IMR-90 (cell line): ENCODE measurements at places on chromosomes 16 and 17. TPM values are rescaled to one million over a fixed set of nuclear protein-coding genes. Genes with fewer than 3 reads are reported as not detected.

The ST6GALNAC2 gene
- total RNA-seq, result not detected in 2 replicates

The DOC2A gene
- under 0.01 TPM in 1 of 2 replicates, not detected in the other for total RNA-seq

The ARL17B gene
- total RNA-seq, result 4.8 and 5.0 TPM in 2 replicates

GRCh38 chr17:33871720-33872540 is 383.2 kb upstream of the CCL2 start:
- no peak for DNase-seq

The SMIM5 gene
- not detected in 2 replicates for total RNA-seq

GRCh38 chr16:74035816-74036215 is 260.8 kb upstream of the PSMD7 start:
- DNase-seq, result peak; percentile 2

DNA sequence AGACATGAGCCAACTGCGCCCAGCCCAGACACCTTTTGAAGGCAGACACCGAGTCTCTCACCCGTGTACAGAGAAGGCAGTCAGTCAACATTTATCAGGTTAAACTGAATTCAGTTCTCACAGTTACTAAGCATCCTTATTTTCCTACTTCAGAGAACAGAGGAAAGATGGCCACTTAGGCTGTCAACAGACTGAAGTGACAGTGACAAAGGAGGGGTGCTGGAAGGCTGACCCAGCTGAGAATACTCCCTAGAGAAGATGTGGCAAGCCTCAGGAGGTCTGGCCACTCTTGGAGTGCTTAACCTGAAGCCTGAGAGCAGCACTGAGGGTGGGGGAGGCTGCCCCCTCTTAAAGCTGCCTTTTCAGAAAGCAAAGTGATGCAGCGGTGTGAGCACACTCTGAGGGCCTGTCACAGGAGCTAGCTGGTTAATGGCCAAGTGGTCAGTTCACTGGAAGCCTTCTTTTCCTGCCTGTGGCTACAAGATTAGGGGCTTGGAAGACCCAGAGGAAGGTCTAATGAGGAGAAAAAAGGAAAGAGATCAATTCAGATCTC is 51.0 kb upstream of the SREBF1 start:
- no peak for DNase-seq

DNA sequence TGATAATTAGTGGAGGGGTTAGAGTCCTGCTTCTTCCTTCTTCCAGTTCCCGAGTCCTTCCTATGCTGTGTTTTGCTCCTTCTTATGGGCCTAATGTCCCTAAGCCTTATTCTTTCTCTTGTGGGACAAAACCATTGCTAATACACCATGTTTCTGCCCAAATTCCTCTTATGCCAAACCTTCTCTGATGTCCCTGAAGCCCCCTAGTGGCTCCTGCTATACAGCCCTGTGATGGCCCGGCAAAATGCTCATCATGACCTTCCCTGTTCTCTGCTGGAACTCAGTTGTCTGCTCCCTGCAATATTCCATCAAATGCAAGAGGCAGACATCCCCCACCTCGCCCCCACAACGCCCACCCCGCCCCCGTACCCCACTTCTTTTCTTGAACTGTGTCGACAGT is 171.6 kb downstream of the CDH11 start:
- no peak for DNase-seq

DNA sequence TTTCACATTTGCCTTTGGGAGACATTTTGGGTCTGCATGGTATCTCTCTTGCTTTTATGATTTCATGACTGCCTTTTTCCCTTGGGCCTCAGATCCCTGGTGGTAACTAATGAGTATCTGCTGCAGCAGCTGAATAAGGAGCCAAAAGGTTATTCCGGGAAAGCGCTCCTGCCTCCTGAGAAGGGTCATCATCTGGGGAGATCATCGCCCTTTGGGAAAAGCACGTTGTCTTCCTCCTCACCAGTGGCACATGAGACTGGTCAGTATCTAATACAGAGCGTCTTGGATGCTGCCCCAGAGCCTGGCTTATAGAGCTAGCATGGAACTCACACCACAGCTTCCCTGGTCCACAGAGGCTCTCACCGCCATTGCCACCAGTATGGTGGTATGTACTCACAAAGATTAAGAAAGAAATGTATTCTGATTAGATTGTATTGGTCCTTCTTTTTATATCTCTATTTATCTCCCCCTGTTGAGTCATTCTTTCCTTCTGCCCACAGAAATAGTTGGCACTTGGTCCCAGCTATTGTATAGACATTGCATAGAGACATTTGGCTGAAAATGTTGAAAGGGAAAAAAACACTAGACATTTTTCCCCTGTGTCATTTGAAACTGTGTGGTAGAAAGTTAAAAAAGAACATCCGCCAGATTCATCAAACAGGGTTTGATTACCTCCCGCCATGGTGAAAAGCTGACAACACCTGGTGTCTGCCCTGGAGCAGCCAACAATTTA is 8.4 kb downstream of the TPPP3 start:
- DNase-seq, result no peak

The ZFP3 gene
- 0.54 and 0.83 TPM in 2 replicates for total RNA-seq
